ENCODE measurements at places on chromosomes 2 and 18. TPM values are rescaled to one million over a fixed set of nuclear protein-coding genes. Genes with fewer than 3 reads are reported as not detected.

RESP18 gene
- total RNA-seq: not detected

PARD3B gene
- total RNA-seq: 25.7 TPM

RNF103 gene
- total RNA-seq: 46.8 TPM

NEB gene
- 8.6 TPM for total RNA-seq

TLX2 gene
- total RNA-seq: not detected

GRB14 gene
- 7.9 TPM for total RNA-seq

CFAP65 gene
- total RNA-seq: not detected

SPR gene
- total RNA-seq: 42.6 TPM

HADHB gene
- 50.2 TPM for total RNA-seq

ALPP gene
- total RNA-seq: not detected

DPYSL5 gene
- not detected for total RNA-seq

GREB1 gene
- total RNA-seq: 13.5 TPM

ERICH2 gene
- not detected for total RNA-seq

ANKAR gene
- total RNA-seq: 31.5 TPM

ANKRD62 gene
- not detected for total RNA-seq

ANKRD30BL gene
- not detected for total RNA-seq

GPR55 gene
- total RNA-seq: not detected

CKAP2L gene
- not detected for total RNA-seq

UGT1A3 gene
- not detected for total RNA-seq

VWA3B gene
- 0.27 TPM for total RNA-seq

CD8B gene
- total RNA-seq: 3.5 TPM

GCG gene
- not detected for total RNA-seq

KIAA2012 gene
- not detected for total RNA-seq

RNF152 gene
- total RNA-seq: 57.7 TPM

HOXD8 gene
- 11.2 TPM for total RNA-seq

KCNS3 gene
- total RNA-seq: 30.3 TPM

TWIST2 gene
- 62.1 TPM for total RNA-seq

C2orf80 gene
- not detected for total RNA-seq

SIGLEC15 gene
- total RNA-seq: 0.49 TPM

TOGARAM2 gene
- total RNA-seq: 0.49 TPM

GPR75 gene
- total RNA-seq: 0.54 TPM

MC5R gene
- not detected for total RNA-seq

TNFRSF11A gene
- total RNA-seq: 14.2 TPM

SH3RF3 gene
- 37.4 TPM for total RNA-seq

UGT1A4 gene
- total RNA-seq: not detected

TRIM54 gene
- 2.5 TPM for total RNA-seq

CFC1 gene
- not detected for total RNA-seq

TSPYL6 gene
- 0.14 TPM for total RNA-seq

SCYGR4 gene
- total RNA-seq: not detected

AGFG1 gene
- 89.4 TPM for total RNA-seq

CNTNAP5 gene
- total RNA-seq: not detected

ASB3 gene
- total RNA-seq: 13.3 TPM

NEUROD1 gene
- total RNA-seq: not detected

PKP4 gene
- 49.1 TPM for total RNA-seq

AKAIN1 gene
- total RNA-seq: not detected

TRIM43 gene
- not detected for total RNA-seq

VSNL1 gene
- total RNA-seq: not detected

CYP27A1 gene
- total RNA-seq: 31.6 TPM

HSPE1 gene
- 26.3 TPM for total RNA-seq

DIPK1C gene
- not detected for total RNA-seq

HOXD13 gene
- not detected for total RNA-seq

VWC2L gene
- total RNA-seq: not detected

PRKAG3 gene
- 0.28 TPM for total RNA-seq

CD8B2 gene
- not detected for total RNA-seq

LINC00305 gene
- total RNA-seq: not detected

IL18RAP gene
- 32.1 TPM for total RNA-seq

SPEG gene
- 426 TPM for total RNA-seq

UGP2 gene
- total RNA-seq: 176 TPM

NT5DC4 gene
- total RNA-seq: not detected
